Coronary artery (tissue), 2 donors: ENCODE measurements at places on chromosomes 11 and 22.

DNA sequence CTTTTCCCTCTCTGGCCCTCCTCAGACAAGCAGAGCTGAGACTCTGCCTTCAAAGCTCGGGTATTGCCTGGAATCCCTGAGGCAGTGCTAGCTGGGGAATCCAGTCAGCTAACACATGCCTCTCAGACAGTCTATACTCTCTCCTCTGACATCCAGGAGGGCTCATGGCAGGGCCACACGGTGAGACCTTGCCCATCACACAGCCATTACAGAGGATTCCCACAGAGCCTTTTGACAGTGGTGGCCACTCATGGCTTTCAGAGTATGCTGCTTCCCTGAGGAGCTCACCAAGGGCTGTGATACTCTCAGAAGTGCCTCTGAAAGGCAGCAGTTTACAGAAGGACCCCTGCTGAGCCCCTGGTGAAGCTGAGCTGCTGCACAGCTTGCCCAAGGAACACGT, 165.3 kb downstream of the RRAS2 start:
- no peak for DNase-seq

DNA sequence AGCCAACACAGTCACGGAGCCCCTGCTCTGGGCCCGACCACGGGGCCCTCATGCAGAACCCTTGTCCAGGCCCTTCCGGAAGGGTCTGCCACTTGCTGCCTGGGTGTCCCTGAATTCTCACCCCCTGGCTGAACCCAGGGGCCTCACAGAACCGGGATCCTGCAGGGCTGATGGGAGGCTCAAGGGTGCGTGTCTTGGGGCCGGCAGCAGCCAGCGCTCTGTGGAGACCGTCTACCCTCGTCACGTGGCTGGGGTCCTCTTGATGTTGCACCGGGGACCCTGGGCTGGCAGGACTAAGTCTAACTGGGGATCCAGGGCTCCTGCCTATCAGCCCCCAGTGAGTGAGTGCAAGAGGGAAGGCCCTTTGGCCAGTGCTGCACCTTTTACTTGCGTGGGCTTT, 19.3 kb upstream of the CCDC188 start:
- no peak for DNase-seq

DNA sequence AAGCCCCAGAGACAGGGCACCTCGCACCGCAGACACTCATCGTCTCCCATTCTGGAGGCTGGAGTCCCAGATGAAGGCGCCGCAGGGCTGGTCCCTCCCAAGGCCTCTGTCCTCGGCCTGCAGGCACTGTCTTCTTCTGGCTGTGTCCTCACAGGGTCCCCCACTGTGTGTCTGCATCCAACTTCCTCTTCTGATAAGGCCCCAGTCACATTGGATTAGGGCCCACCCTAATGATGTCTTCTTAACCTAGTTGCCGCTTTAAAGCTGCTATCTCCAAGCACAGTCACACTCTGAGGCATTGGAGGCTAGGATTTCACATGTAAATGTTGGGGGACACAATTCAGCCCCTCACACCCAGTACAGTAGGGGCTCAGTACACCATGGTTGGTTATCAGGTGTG, 48.9 kb downstream of the DHCR7 start:
- no peak for DNase-seq

DNA sequence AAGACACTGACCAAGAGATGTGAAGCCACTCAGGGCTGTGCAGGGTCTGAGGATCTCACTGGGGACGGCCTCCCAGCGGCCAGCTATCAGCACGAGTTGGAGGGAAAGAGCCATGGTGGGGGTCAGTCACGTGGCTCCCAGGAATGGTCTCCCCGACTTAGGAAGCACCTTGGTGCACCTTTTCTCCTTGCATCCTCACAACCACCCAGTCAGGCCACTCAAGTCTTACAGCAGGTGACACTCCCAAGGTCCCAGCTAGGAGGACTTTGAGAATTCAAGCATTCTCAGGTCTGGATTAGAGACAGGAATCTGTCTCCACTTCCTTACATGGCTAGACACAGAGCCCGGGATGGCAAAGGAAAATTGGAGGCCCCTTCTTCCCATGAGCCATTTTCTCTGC, 2.7 kb downstream of the RNASEH2C start:
- DNase-seq = no peak

DNA sequence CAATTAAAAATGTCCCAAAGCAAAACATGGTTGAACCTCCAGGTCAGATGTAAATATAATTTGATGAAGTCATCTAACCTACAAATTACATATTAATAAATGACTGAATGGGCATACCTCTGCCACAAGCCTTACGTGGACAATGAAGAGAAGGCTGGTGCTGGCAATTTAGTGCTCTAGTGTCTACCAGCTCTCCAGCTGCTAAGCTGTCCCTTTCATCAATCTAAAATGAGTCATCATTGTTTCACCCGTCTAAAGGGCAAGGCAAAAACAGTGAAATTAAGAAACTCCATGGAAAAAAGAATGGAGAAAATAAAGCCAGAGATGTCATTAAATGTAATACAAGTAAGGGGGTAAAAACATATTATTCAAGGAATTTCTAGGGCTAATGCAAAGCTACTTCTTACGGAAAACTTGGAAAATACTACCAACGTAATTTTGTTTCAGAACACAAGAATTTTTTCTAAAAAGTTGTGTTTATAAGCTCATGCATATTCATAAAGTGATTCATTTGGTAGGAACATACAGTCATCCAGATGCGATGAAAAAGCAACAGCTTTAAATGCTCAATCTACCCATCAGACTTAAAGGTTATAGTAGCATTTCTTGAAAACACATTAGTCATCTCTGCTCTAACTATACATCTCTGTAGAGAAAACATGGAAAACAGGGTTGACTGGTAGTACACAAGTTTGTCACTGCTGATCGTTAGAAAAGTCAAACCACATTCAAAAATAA, 71.5 kb downstream of the SIK3 start:
- no peak for DNase-seq

DNA sequence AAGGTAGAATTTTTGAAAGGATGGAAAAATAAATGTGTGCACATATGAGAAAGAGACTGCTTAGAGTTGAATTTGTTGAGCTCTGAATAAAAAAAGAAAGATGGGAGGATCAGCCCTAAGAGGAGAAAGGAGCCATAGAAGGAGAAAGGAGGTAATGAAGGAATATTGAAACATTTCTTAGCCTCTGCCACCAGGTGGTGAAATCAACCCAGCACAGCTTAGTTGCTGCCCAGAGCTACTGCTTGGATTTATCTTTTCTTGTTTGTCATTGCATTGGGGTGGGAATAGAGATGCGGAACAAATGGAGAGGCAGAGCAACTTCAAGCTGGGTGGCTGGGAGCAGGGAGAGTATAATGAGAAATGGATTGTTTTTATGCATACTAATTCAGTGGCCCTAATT, 80.4 kb downstream of the SERGEF start:
- DNase-seq = no peak

DNA sequence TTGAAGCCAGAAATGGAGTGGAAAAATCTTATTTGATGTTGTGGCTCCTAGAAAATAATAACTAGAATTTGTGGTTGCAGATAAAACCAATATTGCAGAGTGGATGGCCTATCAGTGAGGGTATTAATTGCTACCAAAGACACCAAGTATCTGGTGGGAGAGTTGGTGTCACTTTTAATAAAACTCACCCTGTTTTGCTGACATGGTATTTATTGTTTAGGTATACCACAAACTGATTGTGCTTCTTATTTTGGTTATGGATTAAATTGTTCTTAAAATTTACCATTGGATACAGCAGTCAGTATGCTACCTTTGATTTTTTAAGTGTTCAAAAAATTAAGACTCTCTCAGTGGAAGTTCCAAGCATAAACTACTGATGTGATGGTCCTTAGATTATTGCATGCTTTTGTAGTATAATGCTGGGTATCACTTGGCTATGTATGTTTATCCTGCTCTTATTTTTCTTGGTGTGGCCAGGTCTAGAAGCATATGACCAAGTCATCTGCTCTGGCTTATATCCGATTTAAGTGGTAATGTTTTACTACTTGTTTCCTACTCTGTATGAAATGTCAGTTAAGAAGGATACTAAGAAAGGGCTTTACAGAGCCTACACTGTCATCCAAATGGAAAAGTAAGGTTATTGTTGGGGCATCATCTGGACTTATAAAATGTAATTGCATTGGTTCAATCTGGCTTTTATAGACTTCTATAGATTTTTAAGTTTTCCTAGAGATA, 101.6 kb downstream of the ARHGAP42 start:
- DNase-seq = no peak

DNA sequence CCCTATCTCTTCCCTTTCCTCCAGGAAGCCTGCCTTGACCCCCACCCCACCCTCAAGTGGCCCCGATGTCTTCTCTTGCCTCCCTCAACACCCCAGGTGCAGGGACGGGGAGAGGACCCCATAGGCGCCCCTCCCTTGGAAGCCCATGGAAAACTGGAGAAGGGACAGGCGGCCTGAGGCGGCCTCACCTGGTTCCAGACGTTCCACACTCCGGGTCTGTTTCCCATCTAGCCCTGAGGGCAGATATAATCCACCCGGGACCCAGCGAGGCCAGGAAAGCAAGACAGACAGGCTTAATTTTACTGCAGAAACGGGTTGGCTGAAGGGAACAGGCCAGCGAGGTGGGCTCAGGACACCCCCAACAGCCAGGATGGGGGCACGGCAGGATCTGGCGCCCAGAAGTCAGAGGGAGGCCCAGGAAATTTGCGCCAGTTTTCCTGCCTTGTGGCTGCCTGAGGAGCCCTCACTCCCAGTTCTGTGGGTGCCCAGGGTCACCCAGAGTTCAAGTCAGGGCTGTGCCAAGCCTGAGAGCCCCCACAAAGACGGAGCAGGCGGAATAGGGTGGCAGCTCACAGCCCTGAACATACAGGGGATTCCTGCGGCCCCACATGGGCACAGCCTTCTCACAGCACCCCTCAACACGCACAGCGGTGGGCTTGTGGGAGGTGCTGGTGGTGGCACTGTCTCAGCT, 3.0 kb upstream of the SIGIRR start:
- DNase-seq = no peak

DNA sequence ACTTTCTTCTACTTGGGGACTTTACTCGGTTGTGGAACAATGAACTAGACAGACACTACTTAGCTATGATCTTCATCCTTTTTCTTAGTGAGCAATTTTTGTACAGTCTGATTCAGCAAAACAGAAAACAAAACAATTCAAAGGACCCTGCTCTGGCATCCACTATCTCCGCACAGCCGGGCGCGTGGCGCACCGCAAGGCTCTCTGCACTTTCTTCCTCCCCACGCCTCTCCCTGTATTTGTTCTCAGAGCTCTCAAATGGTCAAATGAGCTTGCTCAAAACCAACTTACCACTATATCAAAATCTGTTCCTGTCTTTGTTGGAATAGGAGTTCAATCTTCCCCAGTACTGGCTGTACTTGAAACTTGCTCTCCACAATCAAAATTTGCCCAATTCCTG, 7.4 kb downstream of the EEF1G start:
- DNase-seq = no peak

DNA sequence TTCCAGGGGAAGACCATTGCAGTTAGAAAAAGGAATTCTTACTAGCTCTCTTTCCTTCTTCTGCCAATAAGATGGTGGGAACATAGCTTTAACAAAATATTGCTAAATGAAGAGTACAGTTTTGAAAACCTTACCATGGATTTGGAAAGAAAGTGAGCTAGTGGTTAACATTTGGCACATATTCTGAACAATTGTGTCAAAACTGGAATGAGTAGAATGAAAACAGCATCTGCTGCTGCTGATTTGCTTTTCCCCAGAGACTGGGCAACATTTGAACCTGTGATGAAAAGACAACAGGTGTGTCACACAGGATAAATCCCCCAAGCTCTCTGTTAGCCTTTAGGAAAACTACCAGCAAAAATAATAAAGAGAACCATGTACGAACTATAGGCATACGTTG, 761.4 kb downstream of the KCNA4 start:
- DNase-seq = no peak

DNA sequence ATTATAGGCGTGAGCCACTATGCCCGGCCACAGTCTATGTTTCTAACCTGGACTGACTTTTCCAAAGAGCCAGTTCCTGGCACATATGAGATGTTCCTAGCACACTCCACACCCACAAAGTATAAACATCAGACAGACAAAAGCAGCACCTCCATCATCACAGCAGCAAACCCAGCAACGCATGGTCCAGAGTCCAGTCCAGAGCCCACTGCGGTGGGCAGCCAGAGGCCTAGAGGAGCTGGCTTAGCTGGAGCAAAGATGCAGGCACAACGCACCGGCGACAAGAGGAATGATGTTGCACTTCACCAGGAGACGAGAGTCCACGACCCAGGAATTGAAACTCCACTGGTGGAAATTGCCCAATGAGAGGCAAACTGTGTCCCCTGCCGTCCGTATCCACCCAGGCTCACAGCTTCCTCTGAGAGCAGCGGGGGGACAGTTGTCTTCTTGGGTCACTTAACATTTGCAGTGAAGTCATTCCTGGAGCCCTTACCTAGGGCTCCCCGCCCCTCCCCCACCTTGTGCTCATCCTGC, 36.6 kb downstream of the RPS6KA4 start:
- DNase-seq = no peak

DNA sequence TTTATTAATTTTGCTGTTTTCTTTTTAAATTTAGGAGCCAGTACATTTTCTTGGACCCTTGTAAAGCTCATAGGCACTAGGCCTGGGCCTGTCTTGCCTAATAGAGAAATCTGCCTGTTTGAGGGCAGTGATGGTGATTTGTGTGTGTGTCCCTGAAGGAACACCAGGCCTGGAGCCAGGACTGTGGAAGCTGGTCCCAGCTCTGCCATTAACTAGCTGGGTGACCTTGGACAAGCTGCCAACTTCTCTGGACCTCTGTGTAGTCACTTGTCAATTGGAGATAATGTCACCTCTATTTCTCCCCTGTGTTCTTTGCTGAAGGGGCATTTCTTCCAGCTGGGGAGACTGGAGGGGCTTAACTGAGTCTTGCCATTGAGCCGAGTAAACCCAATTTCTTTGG, 16.0 kb upstream of the FTH1 start:
- DNase-seq = no peak
